NCI-H2107 (cell line): ENCODE measurements at places on chromosomes 2 and 18.

- DNase-seq, result no peak
Measured at GRCh38 chr18:8751692-8752091, 46.3 kb downstream of the MTCL1 start.

GRCh38 chr2:71748227-71748626, 294.9 kb downstream of the DYSF start:
- DNase-seq, result no peak

GRCh38 chr2:189982780-189983394, 79.6 kb downstream of the MSTN start:
- no peak for DNase-seq

DNA sequence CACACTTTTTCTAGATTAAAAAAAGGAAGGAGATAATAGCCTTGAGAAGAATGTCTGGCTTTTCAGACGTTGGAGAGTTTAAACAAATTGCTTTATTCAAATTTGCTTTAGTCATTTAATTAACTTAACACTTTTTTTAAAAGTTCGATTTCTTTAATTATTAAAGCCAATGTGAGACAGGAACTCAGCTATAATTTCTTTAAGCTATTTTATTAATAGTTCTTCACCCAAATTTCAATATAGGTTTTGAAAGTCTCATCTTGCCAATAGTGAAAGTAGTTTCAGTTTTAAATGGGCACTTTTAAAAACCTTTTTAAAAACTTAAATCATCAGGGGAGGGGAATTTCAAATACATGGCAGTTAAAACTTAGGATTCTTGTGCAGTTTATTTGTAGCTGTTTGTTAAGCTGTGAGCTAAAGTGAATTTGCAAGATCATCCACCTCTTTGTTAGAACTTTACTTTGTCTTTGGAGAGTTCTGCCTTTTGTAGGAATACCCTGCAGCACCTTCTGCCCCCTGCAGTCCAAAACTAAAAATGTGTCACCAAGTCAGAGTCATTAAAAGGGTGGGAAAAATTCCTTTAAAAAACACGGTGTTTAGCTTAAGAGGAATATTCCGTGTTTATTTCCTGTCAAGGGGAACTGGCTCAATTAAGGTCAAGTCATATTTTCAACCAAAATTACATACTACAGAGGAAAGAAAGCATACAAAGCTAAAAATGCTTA, 4.6 kb downstream of the TGIF1 start:
- DNase-seq, result no peak

DNA sequence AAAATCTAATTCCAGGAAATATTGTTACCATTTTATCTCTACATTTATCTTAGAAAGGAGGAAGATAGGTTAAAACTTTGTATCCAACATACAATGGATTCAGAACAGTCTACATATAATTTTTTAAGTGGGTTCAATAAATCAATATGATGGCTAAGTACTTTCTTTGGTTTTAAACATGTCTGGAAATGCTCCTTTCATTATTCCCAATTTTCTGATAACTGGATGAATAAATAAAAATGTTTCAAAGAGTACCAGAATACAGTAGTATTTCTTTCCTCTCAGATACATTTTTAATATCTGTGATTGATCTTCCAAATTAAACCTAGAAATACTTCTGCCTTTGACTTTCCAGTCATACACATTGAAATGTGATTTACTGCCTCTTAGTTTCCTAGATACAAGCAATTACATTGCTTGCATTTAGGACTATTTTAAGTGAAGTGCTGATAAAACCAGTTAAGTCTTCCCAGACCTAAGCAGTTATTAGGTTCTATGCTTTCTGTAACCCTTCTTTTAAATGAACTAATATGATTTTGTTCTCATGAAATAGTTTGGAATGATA, 283.5 kb downstream of the CCDC178 start:
- no peak for DNase-seq
